ENCODE measurements at places on chromosomes 11 and 22.

GRCh38 chr11:76786016-76786415 is 2.9 kb downstream of the TSKU start:
- no peak for DNase-seq

DNA sequence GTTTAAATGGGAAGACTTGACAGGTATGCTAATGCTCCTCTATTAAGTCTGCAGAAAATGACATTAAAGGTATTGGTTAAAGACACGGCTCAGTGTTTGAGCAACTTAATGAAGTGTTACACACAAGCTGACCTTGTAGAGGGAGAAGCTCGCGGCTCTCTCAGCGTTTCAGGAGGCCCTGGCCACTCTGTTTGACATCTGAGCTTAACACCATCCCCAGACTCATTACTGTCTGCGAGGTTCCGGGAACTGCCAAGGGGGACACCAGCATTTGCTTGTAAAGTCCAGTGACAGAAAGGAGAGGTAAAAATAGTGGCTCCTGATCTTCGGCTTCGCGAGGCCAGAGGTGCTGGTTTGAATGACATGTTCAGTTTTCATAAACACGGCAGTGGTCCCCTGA is 540.7 kb upstream of the CADM1 start:
- DNase-seq: no peak

DNA sequence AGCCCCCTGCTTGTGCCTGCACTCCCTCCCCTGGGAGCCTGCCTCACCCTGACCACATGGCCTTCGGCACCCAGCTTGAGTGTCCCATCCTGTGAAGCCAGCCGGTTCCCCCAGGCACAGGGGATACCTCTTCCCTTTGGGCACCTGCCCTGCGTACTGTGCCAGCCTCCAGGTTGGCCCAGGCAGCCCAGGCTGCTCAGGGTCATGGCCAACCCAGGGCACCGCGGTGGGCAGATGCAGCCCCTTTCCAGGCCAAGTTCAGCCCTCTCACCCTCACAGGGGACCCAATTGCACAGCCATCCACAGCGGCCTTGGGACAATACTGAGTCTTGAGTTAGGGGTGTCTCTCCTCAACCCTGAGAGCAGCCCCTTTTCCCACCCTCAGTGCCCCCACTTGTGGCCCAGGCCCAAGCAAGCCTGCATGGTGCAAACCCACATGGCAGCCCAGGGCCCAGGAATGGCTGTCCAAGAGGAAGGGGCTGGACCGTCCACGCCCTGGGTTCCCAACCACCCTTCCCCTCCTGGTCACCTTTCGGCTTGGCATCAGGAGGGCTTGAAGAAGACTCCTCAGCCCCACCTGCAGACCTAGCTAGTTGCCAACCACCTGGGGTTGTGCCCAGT is 87.7 kb downstream of the CDKN1C start:
- no peak for DNase-seq

GRCh38 chr11:17547051-17547577 is at the start of gene OTOG:
Gene OTOG, plus strand, starts transcription at chr11:17547259. Its CDS starts 114 bp downstream, at chr11:17547373.
- DNase-seq: no peak

DNA sequence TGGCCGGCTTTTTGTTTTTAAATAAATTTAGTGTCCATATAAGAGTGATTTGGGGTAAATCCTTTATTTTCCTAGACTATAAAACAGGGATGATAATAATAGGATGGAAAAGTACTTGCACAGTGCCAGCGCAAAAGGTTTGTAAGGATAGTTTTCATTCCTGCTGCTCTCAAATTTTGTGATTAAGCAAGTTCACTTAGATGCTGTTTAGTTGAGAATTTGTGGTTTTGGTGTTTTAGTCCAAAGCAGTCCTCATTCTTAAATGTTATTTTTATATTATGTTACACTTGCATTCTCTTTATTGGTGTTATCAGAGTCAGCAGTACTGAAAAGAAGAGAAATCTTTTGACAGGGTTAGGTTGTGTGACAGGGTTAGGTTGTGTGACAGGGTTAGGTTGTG is 47.9 kb downstream of the PPP6R3 start:
- DNase-seq: no peak

DNA sequence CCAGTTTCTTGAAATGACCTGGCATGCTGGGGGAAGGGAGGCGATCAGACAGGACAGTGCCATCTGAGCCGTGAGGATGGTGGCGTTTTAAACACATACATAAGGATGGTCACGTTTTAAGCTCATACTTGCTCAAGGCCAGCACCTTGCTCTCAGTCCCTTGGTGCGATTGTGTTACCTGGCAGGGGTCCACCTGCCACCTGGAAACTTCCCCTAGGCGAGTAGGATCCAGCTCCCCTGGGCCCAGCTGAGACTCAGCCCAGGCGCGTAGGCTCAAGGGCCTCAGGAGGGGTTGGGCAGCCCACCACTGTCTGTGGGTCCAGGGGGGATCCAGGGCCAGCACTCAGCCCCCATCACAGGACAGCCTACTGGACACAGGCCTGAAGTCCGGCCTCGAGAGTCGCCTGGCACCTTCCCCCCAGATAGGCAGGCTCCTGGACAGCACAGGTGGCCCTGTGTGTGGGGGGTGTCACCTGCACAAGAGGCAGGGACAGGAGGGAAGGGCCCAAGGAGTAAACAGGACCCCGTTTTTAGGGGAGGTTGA is 185.8 kb downstream of the BRD1 start:
- DNase-seq: no peak

GRCh38 chr22:49400136-49400940 is 427.3 kb downstream of the BRD1 start:
- no peak for DNase-seq

- DNase-seq: no peak
Measured at GRCh38 chr22:20009582-20010306, 6.9 kb downstream of the ARVCF start.

DNA sequence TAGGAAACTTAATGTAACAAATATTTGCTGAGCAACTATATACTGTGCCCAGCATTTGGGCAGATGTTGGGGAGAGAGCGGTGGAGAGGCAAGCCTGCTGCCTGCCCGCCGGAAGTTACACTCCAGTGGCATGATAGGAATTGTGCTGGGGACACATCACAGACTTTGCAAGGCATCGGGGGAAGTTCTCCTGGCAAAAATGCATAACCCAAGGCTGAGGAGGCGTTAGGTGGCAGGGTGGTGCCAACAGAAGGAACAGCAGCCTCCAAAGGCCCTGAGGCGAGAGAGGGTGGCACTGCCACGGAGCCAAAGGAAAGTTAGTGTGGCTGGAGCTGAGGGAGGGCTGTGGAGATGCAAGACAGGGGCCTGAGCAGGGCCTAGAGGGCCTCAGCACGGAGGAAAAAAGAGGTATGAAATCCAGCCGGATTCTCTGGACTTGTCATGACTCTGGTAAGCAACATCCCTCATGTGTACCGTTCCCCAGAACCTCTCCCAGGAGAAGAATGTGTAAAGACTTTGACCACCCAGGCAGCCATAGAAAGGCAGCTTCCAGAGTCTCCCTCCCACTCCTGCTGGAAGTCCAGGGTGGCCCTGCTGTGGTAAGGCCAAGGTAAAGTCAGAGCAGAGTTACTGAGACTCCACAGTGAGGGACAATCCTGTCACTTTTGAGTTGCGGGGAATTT is 76.1 kb upstream of the RAB1B start:
- DNase-seq: no peak

- no peak for DNase-seq
Measured at GRCh38 chr11:34148504-34149165, 43.2 kb downstream of the NAT10 start.

GRCh38 chr11:3723014-3723708 is 52.0 kb upstream of the CHRNA10 start:
- DNase-seq: no peak

GRCh38 chr22:36548606-36549005 is 19.6 kb upstream of the EIF3D start:
- no peak for DNase-seq

Data from KBM-7 (cell line).